ENCODE measurements at places on chromosomes 13 and 19.

DNA sequence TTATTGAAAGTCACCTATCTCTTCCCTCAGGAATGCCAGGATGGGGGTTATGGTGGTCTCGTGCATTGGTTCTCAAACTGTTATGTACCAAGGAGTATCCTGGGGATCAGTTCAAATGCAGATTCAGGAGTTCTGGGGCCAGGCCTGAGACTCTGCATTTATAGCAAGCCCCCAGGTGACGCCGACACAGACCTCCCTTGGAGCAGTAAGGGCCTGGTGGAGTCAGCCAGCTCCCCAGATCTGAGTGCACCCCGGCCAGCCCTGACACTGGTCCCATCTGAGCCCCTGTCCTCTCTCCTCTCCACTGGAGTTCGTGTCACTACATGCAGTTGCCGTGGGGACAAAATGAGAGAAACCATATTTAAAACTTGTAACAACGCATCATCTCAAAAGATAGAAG lies 112.9 kb downstream of the COL4A2 start:
- no peak for DNase-seq

GRCh38 chr19:39401549-39402345 lies 4.9 kb upstream of the ZFP36 start:
- DNase-seq: no peak

- no peak for DNase-seq
Observed at GRCh38 chr19:14053500-14053899, 8.4 kb downstream of the PALM3 start.

GRCh38 chr13:52421216-52421615 lies 15.2 kb upstream of the THSD1 start:
- no peak for DNase-seq

- no peak for DNase-seq
Observed at GRCh38 chr13:75365724-75366173, 116.2 kb downstream of the TBC1D4 start.

- no peak for DNase-seq
Observed at GRCh38 chr13:80036845-80037504, 304.0 kb downstream of the SPRY2 start.

GRCh38 chr13:41413872-41414271 lies 43.5 kb upstream of the RGCC start:
- DNase-seq: no peak

- DNase-seq: no peak
Observed at GRCh38 chr19:347946-348861, 3.6 kb upstream of the MIER2 start.

DNA sequence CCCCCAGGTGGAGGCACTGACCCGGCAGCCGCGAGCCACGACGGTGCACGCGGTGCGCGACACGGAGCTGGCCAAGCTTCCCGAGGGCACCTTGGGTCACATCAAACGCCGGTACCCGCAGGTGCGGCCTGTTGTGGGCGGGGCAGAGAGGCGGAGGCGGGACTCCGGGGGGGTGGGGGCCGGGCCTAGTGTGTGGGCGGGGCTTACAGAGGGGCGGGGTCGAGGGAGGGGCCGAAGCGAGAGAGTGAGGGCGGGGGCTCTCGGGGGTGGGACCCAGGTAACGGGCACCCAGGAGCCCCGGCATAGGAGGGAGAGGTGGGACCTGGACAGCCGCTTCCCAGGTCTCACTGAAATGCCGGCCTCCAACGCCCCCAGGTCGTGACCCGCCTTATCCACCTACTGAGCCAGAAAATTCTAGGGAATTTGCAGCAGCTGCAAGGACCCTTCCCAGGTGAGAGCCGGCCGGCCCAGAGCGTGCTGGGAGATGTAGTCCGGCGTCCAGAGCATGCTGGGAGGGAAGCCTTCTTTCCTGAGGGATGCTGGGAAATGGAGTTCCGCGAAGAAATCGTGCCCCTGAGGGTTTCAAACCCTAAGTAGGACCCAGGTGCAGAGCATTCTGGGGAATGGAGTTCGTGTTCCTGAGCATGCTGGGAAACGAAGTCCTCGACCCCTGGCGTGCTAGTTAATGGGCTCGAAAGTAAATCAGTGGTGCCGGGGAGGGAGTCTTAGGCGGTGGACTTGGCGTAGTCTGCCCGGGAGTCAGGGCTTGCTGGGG lies 15.7 kb downstream of the PNPLA6 start:
- no peak for DNase-seq

DNA sequence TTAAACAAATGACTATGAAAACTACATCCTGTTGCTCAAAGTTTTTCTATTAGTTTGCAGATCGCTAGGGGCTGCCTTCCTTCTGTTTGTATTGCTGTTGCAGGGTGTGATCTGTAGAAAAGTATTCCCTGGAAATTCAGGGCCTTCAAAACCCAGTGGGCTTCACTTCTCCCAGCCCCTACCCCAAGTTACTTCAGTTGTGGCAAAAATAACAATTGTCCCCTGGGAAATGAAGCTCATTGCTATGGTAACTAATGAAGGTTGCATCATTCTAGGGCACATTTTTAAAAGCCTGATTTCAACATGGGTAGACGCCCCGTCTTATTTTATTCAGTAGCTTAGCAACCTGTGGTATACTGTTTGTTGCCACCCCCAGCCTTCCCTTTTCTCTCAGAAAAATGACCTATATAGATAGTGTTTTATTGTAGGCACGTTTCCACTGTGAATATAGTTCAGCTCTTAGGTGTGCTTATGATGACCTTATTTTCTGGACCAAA lies 60.9 kb downstream of the WDFY2 start:
- no peak for DNase-seq

DNA sequence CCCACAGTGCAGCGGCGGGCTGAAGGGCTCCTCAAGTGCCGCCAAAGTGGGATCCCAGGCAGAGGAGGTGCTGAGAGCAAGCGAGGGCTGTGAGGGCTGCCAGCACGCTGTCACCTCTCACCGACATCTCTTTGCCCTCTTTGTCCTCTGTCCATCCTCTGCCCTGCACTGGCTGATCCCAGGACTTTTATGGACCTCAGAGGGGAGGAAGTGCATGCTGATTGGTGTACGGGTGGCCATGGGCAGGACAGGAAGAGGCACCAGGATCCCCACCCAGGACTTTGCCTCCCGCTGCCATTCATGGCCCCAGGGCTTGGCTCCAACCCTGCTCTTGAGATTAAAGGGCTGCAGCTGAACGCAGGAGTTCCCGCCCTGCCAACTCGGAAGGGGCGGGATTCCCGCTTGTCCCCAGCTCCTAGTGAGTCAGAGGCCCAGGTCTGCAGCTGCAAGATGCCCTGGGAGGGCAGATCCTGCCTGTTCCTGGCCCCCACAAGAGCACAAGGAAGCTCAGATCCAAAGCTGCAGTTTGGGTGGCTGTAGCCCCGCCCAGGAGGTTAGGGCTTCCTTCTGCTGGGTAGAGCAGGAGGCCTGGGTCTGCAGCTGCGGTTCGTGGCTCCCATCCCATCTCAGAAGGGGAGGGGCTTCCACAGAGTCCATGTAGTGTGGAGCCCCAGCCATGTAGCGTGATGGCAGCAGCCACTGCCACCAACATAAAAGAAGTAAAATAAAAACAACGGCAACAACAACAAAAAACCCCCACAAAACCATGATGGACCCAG lies 1716.7 kb downstream of the SLITRK1 start:
- DNase-seq: no peak

GRCh38 chr13:112953591-112954487 lies 15.2 kb upstream of the MCF2L start:
- DNase-seq: no peak

DNA sequence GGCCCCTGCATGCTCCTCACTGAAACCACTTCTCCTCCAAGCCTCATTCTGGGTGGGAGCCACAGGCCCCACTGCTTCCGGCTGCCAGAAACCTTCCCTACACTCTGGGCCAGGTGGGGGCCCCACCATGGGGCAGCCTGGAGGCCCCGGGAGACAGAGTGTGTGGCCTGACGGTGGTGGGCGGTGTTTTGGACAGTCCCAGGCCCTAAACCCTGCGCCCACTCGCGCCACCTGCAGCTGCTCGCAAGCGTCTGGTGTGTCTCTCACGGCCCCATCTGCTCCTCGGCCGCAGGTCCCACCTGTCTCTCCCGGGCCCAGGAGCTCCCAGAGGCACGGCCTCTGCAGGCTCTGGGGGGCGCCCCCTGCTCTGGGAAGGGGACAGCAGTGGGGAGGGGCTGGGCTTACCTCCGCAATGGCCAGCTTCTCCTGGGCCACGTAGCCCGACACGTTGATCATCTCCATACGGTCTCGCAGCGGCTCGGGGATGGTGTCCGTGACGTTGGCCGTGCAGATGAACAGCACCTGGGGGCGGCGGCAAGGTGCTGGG lies 5.6 kb downstream of the RPL36 start:
- DNase-seq: no peak

- no peak for DNase-seq
Observed at GRCh38 chr13:34161931-34162543, 344.1 kb downstream of the RFC3 start.

GRCh38 chr13:112244061-112244460 lies 132.1 kb upstream of the SPACA7 start:
- no peak for DNase-seq

- no peak for DNase-seq
Observed at GRCh38 chr13:31951215-31951678, 80.3 kb upstream of the FRY start.

- DNase-seq: no peak
Observed at GRCh38 chr19:13042443-13043130, 47.3 kb downstream of the NFIX start.

DNA sequence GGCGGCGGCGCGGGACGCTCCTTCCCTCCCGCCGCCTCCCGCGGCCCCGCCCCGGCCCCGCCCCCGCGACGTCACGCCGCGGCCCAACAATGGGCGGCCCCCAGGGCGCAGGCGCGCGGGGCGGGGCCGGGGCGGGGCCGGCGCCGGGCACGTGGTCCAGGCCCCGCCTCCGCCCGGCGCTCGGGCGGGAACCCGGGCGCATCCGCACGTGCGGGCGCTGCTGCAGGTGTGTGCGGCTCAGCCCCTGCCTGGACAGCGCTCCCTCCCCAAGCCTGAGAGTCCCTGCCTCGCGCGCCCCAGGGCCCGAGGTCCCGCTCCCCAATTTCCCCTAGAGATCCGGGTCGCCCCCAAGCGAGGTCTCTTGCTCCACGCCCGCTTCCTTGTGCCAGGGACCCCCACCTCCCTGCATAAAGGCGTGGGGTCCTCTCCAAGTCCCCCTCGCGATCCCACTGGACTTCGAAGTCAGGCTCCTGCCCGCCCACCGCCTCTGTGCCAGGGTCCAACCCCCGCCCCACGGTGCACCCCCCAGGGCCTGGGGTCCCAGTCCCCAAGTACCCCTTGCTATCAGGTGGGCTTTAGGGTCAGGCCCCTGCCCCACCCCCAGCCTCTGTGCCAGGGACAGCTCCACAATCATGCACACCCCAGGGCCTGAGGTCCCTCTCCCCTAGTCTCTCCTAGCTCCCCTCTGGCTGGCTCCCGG lies at the start of gene MEX3D:
Gene MEX3D, minus strand, starts transcription at position 6 of the 700 bp plus-strand sequence. CDS start 267 bp downstream, outside the sequence.
- peak; percentile 64 for DNase-seq

- DNase-seq: no peak
Observed at GRCh38 chr19:54558339-54558738, 15.3 kb upstream of the LILRA2 start.

GRCh38 chr19:16327501-16327900 lies 2.9 kb downstream of the KLF2 start:
- no peak for DNase-seq

DNA sequence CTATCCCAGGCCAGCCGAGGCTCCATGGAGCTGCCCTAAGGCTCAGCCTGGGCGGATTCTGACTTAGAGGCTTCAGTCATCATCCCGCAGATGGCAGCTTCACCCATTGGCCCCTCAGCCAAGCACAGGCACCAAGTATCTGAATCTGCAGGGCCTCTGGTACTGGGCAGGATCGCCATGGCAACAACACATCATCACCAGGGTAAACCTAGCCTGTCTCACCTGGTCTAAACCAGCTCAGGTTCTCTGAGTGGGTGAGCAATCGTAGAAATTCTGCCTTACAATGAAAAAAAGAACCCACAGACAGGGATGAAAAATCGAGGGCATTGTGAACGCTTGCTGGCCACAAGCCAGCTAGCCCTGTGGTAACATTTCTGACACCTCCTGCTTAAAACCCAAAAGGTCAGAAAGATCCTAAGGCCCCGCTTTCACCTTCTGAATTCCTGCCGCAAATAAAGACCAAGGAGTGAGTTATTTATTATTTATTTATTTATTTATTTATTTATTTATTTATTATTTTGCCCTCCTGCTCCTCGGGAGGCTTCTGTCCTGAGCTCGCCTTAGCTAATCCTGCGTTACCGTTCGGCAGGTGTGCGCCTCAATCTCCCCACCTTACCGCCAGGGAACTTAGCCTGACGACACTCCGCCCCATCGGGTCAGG lies 12.0 kb upstream of the CEACAM21 start:
- DNase-seq: no peak

GRCh38 chr13:72875233-72875632 lies 93.3 kb downstream of the PIBF1 start:
- DNase-seq: no peak

DNA sequence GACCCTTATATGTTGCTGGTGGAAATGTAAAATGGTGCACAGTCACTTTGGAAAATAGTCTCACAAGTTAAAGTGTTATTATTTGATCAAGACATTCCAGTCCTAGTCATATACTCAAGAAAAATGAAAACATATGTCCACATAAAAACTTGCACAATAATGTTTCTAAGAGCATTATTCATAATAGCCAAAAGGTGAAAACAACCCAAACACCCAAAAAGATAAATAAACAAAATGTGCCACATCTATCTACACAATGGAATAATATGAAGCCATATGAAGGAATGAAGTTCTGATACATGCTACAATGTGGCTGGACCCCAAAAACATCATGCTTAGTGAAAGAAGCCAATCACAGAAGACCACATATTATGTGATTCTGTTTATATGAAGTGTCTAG lies 14.4 kb upstream of the AKAP8 start:
- DNase-seq: no peak

DNA sequence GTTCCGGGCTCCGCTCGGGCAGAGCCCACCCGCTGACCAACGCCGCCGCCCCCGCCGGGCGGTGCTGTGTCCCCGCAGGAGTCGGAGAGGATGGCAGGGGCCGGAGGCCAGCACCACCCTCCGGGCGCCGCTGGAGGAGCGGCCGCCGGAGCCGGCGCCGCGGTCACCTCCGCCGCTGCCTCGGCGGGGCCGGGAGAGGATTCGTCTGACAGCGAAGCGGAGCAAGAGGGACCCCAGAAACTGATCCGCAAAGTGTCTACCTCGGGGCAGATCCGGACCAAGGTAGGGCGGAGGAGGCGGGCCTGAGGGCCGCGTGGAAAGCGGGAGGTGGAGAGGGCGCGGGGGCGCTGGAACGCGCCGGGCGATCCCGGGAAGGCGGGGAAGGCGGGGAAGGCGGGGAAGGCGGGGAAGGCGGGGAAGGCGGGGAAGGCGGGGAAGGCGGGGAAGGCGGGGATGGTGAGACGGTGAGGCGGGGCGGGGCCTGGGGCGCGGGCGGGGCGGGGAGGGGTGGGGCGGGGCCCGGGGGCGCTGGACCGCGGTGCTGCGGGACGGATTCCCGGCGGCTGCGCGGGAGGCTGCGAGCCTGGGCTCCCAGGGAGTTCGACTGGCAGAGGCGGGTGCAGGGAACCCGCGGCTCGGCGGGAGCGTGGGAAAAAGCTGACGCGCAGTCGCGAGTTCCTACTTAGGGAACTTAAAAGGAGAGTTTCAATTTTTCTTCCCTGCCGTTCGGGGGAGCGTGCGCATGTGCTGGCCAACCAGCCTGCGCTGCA lies 421 bp downstream of the DGKH start:
- DNase-seq: no peak
